GM13977 (cell line): ENCODE measurements at places on chromosomes 11 and 22.

DNA sequence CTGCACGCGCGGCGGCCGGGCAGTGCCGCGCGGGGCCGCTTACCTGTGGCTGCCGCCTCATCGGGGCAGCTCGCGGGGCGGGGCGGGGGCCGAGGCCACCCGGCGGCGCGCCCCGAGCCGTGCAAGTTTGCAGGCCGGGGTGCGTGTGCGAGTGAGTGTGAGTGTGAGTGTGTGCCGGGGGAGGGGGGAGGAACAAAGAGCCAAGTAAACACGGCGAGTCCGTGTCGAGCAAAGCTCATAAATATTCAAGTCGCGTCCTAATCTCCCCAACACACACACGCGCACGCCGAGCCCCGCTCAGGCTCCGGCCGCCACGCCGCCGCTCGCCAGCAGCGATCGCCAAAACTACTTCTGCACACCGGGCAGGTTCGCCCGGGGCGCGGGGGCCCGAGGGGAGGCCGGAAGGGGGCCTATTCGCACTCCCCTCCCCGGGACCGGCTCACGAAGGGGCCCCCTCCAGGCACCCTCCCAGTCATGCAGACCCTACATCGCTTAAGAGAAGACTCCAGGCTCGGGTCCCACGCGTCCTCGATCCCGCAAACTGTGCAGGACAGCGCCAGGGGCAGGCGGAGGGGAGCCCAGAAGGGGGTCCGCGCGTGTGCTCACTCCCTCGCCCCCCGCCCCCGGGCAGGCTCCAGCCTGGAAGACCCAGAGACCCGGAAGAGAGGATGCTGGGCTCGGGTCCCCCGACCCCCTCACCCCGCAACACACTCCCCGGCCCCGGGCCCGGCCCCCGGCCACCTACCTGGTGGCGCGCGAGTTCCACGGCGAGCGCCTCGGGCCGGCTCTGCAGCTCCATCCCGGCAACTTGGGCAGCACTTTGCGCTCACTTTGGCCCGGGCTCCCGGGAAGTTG lies 827 bp downstream of the PHF21B start:
- peak; percentile 66 for DNase-seq

DNA sequence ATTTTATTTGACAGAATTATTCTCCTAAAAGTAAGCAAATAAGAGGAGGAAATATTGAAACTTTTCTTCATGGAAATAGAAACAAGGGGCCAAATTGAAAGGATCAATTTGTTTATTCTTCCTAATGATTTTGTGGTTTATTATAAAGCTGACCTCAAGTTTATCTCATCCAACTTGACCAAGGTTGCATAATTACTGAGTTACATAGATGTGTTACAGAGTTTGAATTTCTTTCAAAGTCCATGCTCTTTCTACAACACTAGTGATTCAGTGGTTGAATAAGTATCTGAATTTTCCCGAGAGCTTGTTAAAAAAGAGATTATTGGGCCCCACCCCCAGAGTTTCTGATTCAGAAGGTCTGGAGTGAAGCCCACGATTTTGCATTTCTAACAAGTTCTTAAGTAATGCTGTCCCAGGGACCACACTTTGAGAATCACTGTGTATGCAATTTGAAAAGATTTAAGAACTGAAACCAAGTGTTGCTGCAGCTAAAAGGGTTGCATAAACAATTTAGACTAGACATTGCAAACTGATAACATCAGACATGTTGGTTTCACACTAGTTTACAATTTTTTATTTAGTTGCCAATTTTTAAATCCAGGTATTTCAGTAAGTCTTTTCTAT lies 485.7 kb upstream of the ANO5 start:
- no peak for DNase-seq

GRCh38 chr22:42990131-42990838 lies 24.7 kb downstream of the PACSIN2 start:
- DNase-seq, result no peak

DNA sequence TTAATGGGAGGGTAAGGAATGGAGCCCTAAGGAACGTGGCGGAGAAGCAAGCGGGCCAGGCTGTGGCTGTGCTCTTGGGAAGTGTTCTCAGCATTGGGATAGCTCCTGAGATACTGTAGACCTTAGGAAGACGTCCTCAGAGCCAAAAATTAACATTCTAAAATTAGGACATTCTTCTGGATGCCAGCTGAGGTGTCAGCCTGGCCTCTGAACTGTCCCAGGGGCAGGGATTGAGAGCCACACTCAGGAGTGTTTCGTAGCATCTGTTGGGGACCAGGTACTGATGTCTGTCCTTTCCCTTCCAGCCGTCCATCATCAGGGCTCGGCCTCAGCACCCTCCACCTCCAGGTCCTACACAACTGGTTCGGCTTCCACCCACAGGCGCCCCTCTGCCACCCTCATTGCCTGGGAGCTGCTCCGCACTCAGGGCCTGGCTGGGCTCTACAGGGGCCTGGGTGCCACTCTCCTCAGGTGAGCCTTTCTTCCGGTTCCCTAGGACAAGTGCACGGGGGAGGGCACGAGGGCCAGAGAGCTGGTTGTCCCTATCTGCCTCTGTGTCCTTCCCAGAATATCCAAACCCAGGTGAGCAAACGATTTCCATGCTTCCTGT lies 23.6 kb downstream of the SLC25A18 start:
- no peak for DNase-seq

- DNase-seq, result no peak
These were observed 303.4 kb downstream of the SHANK2 start for GRCh38 chr11:70948855-70949531.

- DNase-seq, result no peak
These were observed 672.7 kb downstream of the TBC1D22A start for GRCh38 chr22:47435204-47435487.

GRCh38 chr11:127395034-127395433 lies 394.5 kb upstream of the KIRREL3 start:
- no peak for DNase-seq

DNA sequence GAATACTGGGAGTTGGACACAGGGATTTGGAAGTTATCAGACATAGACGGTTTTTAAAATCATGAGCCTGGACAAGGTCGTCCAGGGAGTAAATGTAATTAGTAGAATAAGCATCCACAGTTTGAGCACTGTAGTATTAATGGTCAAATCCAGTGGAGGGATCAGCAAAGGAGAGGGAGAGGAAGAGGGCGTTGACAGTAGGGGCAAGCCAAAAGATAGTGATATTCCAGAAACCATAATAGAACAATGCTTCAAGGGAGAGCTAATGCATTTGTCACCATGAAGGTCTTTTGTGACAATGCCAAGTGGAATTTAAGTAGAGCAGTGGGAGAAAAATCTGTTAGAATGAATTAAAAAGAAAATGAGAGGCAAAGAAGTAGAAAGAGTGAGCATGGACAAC lies 68.9 kb upstream of the SLC5A12 start:
- DNase-seq, result no peak

- DNase-seq, result no peak
These were observed 120.1 kb upstream of the OR9Q1 start for GRCh38 chr11:57903441-57904123.

DNA sequence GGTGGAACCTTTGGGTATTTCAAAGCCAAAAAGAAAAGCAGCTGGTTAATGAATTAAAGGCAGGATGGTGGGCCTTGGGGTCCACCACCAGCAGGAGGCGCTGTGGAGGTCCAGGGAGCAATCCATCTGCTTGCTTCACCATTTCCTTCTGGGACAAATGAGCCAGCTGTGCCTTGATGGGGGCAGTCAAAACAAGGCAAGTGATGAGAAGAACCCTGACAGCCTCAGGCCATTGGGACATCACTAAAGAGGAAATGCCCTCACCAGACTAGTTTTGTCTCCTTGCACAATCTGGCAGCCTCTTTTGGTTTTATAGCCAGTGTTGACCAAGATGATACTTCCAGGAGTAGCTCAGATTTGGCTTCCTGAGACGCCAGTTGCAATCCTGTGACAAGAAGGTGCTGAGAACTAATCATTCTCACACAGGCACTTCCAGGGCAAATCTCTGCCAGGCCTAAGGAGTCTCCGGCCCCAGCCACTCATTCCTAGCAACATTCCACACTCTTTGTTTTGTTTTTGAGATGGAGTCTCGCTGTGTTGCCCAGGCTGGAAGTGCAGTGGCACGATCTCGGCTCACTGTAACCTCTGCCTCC lies 38.2 kb upstream of the WEE1 start:
- DNase-seq, result peak; percentile 72
